ENCODE measurements at places on chromosomes 1 and 21.

DNA sequence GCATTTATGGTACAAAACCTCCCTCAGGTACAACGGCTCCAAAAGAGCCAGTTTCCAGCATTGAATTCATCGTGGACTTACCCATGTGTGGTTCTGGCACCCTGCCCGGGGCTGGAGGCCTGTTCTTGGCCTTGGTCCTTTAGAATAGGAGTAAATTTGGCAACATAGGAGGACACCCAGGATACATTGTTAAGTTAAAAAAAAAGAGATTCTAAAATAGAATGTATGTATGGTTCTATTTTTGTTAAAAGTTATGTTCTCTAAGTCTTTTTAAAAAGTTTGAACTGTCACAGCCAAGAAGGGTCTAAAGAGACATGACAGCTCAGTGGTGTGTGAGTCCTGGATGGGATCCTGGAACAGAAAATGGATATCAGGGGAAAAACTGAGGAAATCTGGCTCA, 25.9 kb downstream of the EPHX1 start:
- no peak for DNase-seq

GRCh38 chr1:234270581-234271242, 102.5 kb upstream of the COA6 start:
- no peak for DNase-seq

GRCh38 chr1:217539510-217539909, 91.4 kb downstream of the GPATCH2 start:
- no peak for DNase-seq

DNA sequence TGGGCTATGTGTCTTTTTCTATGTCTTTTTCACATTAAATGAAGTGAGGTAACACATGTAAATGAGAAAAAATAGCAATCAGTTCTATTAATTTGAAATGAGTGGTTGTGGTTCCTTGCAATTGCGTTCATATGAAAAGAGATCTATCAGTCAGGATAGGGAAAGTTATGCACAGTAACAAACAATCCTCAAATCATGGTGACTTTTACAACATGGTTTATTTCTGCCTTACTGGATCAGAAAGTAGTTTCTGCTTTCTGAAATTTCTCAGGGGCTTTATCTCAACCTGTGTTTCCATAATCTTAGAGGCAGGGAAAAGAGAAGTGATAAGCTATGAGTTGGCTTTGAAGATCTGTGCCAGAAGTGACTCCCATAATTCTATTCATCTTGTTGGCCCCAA, 39.0 kb downstream of the DOP1B start:
- no peak for DNase-seq

All from effector CD4-positive, alpha-beta T cell (primary cell).